Stimulated activated CD4-positive, alpha-beta T cell treated with anti-CD3 and anti-CD28 coated beads, Interleukin-12 subunit alpha, Interleukin-12 subunit beta, amount 100 ng/mL, for 24 hours (primary cell): ENCODE measurements at places on chromosomes 2 and 18.

- DNase-seq, result no peak
These were observed 60.0 kb upstream of the OTOS start for GRCh38 chr2:240200230-240201051.

DNA sequence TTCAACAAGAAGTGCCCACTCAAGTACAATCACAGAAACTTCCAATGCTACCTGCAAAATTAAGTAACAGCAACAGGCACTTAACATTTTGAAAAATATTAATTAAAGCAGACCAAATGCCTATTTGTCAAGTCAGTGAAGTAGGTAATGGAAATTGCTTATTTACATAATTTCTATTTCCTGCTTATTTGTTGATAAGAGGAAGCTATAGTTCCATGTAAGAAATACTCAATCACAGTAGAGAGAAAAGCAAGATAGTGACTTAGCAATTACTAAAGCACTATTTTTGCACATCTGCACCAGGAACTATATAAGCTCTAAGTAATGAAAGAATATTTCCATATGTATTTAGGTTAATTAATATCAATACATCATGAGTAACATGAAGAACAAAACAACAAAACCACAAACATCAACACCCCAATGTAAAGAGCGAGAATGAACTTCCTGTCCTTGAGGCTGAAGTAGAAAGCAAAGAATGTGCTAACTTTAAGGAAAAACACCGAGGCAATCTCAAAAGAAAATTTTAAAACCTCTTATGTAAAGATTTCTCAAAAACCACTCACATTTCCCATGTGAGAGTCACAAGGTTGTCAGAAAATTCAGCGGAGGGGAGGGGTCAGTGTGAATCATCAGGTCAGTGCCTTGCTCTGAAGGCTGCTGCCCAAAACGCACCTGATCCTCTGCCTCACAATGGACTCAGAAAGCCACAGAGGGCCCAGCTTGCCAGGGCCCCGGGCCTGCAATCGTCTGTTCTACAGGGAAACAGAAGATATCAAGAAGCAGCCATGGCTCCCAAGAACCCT, 12.5 kb downstream of the NPC1 start:
- no peak for DNase-seq

GRCh38 chr2:240903191-240904060, 2.7 kb upstream of the CROCC2 start:
- no peak for DNase-seq

GRCh38 chr2:28408764-28409599, 16.3 kb downstream of the FOSL2 start:
- peak; percentile 39 for DNase-seq

GRCh38 chr2:202079310-202079709, 6.3 kb downstream of the KIAA2012 start:
- DNase-seq, result no peak

GRCh38 chr2:212154477-212154878, 384.1 kb downstream of the ERBB4 start:
- no peak for DNase-seq

GRCh38 chr2:46067501-46068305, 229.5 kb upstream of the EPAS1 start:
- DNase-seq, result no peak

GRCh38 chr2:128696421-128696820, 377.8 kb upstream of the HS6ST1 start:
- no peak for DNase-seq

GRCh38 chr2:202790676-202791075, 80.9 kb downstream of the ICA1L start:
- DNase-seq, result no peak

GRCh38 chr2:233084488-233084887, 24.3 kb downstream of the INPP5D start:
- DNase-seq, result no peak

DNA sequence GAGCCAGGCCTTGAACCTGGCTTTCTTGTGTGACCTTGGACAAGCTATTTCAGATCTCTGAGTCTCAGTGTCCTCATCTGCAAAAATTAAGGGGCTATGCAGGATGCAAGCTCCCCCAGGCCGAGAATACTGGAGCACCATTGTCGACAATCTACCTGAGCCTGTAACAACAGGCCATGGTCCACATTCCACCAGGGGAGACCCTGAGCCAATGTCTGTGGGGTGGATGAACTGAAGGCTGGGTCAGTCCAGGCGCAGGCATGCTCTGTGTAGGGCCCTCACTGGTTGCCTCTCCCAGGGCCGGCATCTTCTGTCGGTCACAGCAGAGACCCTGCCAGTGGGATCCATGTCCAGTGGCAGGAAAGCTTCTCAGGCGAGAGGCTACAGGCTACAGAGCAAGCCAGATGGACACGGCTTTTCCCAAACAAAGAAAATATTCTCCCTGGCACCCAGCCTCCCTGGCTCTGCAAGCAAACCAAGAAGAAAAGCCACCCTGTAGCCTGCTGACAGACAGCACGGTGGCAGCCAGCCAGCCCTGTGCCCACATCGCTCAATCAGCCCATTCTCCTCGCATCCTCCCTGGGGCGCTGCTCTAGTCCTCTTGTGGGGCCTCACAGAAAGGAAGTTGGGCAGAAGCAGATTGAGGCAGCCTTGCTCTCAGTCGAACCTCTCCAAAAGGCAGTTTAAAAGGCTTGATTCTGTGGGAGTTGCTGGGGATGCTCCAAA, 48.7 kb upstream of the FZD7 start:
- no peak for DNase-seq

- no peak for DNase-seq
These were observed 5.8 kb downstream of the NEURL3 start for GRCh38 chr2:96499061-96499960.

DNA sequence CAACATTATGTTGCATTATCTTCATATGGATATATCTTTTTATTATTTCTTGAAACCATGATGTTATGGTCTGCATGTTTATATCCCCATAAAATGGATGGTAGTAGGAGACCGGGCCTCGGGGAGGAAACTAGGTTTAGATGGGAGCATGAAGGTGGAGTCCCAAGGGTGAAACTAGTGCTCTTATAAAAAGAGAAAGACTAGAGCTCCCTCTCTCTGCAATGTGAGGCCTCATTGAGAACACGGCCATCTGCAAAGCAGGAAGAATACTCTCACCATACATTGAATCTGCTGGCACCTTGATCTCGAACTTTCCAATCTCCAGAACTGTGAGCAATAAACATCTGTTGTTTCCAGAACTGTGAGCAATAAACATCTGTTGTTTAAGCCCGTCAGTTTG, 64.0 kb downstream of the NXPH2 start:
- DNase-seq, result no peak

GRCh38 chr18:23528580-23529472, 25.5 kb downstream of the RMC1 start:
- DNase-seq, result no peak

- no peak for DNase-seq
These were observed 746 bp upstream of the POLR1B start for GRCh38 chr2:112541315-112542122.

GRCh38 chr2:118300832-118301231, 212.6 kb downstream of the INSIG2 start:
- no peak for DNase-seq

DNA sequence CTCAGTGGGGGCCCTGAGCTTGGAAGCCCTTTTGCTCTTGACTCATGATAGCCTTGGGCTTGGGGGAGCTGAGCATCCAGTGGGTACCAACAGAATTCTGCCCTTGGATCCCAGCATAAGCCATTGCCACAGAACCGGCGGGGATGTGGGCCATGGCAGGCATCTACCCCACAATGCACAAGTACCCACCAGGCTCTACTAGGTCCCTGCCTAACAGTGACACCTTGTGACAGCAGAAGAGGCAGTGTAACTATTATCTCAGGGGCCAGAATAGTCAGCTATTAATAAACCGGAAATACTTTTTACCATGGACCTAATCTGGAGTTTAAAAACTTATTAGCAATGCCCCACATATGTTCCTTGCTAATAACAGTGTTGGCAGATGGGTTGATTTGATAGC, 397.2 kb downstream of the TMEM182 start:
- no peak for DNase-seq

- DNase-seq, result no peak
These were observed 14.6 kb downstream of the ITM2C start for GRCh38 chr2:230879271-230879882.

- no peak for DNase-seq
These were observed 133.2 kb upstream of the TMEM18 start for GRCh38 chr2:810397-810796.

- DNase-seq, result no peak
These were observed 115.2 kb upstream of the TFCP2L1 start for GRCh38 chr2:121400201-121400600.

DNA sequence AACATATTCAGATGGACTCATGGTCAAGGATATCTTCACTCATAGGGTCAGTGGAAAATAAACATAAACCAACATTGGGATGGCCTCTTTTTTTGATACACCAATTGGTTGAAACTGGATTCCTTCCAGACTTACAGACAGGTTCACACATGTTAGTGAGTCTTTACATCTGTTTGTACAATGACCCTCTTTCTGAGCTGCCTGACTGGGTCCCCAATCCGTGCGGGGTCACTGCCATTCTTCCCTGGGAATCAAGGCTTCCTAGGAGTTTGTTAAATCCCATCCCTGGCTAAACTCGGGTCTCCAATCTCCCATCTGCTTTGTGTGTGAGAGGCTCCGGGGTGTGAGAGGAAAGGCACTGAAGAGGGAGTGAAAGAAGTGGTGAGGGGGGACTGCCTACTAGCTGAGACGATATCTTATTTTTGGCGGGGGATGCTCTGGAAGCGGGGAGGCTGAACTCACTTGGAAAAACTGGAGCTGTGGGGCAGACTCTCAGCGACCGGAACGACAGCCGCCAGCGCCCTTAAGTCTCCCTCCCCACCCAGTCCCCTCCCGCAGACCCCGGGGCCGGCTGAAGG, 487 bp downstream of the STARD6 start:
- no peak for DNase-seq

GRCh38 chr2:19505199-19506136, 147.0 kb upstream of the OSR1 start:
- DNase-seq, result no peak

DNA sequence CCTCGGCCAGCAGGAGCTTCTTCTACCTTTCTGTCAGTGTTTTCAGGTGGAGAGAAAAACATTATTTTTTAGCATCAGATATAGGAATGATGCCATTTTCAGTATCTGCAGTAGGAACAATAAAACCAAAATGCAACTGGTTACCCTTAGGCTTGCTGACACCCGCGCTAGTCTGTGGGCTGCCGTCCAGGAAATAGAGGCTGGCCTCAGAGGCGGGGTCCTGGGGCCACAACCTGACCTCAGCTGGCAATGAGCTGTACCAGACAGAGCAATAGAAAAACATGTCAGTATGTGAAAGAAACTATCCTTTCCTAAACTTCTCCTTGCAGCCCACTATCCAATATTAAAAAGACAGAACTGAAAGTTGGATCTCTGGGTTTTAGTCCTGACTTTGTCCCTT, 4.6 kb upstream of the ST6GAL2 start:
- no peak for DNase-seq

DNA sequence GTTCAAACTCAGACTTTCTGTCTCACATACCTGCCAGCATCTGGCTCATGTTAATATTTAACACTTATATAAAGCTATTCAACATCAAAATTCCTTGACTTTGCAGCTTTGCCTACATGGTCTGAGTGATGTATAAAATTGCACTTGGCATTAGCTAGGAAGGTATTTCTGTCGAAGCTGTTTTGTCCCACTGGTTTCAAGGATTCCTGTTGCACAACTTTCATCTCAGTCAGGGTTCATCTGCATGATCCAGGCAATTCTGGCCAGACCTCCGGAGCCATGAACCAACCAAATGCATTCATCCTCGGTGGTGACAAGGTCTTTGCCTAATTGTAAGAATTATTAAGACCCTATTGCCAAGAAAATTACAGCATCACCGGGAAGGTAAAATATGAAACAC, 185.4 kb downstream of the ZEB2 start:
- DNase-seq, result no peak

- no peak for DNase-seq
These were observed 547.7 kb upstream of the ZEB2 start for GRCh38 chr2:145067549-145068030.

DNA sequence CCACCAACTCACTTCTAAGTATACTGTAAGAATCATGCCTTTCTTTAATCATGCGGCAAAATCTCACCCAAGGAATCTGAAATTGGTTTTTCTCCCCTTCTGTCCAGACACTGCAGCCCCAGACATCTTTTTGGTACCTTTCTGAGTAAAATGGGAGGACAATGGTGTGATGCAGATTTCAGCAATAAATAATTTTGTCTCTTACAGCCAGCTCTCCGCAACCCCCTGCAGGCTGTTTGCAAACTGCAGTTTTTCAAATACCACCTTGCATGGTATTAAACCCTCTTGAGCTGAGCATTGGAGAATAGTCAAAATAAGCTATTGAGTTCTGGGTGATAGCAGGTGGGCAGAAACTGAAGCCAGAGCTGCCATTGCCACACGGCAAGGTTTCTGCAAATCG, 32.2 kb downstream of the GPR39 start:
- DNase-seq, result no peak

DNA sequence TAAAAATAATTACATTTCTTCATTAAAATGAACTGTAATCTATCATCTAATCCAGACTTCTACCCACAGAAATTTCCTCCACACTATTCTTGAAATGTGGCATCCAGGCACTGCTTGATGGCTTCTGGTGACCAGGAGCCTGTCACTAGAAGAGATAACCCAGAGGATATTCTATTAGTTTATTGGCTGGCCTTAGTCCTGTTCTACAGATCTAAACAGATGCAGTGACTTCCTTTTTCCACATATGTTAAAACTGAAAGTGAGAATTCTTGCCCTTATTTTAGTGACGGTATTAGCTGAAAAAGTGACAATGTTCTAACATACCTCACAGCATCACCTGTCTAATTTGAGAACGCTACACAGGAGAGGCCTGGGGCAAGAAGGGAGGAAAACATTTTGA, 775.4 kb downstream of the TSN start:
- DNase-seq, result no peak
